NCI-H345 (cell line): ENCODE measurements at places on chromosomes 11 and 22.
A peak's percentile ranks its signal among the peaks of the same experiment; 100 is the strongest.

DNA sequence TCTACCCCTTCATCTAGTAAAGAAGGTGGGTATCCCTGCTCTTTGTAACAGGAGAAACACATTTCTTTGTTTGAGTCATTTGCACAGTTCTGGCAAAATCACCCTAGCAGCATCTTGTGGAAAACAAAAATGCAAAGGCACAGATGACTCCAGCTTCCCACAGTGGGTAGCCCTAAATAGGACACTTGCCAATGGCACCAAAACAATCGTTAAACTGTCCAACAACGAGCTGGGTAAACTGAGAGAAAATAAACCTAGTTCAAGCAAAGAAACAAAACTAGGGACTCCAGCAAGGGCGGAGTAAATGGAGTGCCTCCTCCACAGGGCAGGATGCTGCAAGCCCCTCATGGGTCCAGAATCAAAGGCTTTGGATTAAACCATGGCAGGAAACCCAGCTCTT is 239.5 kb downstream of the NTM start:
- no peak for DNase-seq

DNA sequence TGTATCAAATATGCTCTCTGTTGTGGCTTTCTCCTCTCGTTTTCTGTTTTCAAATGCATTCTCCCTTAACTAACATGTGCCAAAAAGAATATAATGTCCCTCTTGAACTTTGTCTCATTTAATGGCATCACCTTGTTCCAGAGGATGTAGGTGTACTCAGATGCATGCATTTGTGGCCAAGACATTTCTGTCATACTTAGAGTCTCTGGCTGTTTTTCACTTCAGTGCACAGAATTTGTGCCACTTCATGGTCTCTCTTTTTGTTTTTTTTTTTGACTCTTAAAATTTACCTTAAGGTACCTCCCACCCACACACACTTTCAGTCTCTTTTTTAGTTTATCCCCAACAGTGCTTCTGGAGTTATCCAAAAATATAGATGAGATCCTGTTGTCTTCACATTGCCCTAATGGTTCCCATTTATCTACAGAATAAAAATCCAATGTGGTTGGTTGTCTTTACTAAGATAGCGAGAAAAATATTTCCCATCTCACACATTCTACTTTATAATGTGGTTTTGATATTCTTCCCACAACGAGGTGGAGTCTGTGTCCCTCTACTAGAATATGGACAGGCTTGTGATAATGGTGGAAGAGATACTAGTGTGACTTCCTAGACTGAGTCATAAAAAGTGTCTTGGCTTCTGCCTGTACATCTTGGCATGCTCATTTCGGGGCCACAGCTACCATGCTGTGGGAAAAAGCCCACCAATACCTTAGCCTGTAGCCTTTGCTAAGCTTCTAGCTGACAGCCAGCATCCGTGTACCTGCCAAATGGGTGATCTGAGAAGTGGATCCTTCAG is 125.8 kb downstream of the DDX10 start:
- DNase-seq, result no peak

DNA sequence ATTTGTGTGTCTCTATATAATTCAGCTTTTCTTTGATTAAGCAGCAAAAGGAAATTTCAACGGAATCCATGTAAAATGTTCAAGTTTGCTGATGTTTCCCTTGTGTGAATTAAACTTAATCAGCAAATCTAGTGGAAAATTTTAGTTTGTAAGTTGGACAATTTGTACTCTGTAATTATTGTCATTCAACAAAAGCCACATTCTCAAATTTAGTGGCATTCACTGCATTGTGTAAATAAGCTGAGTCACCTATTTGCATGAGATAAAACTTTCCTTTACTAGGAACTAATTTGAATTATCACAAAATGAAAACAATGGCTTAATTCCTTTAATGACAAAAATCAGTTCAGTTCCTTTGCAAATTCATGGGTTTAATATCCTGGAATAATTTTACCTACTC is 784.2 kb upstream of the CCDC179 start:
- DNase-seq, result no peak

DNA sequence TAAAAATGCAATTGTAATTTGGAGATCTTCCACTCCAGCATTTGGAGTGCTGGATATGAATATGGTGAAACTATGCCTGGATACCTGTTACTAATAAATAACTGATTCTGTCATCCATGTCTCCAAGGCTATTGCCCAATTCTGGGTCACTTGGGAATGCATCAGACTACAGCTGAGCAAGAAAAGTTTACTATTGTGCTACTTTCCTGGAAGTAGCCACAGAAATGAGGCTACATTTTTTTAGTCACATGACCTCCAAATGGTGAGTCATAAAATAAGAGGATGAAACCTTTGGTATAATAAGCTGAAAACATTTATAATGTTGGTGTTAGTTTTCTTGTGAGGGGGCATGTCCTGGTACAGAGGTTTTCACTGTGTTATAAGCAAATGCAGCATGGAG is 44.4 kb downstream of the DCDC1 start:
- DNase-seq, result no peak

GRCh38 chr11:64539711-64540427 is 51.2 kb upstream of the SLC22A12 start:
- DNase-seq, result no peak

GRCh38 chr11:67252831-67253239 is 13.4 kb upstream of the GRK2 start:
- DNase-seq, result no peak

- no peak for DNase-seq
Measured at GRCh38 chr11:79055856-79056631, 384.8 kb downstream of the TENM4 start.

DNA sequence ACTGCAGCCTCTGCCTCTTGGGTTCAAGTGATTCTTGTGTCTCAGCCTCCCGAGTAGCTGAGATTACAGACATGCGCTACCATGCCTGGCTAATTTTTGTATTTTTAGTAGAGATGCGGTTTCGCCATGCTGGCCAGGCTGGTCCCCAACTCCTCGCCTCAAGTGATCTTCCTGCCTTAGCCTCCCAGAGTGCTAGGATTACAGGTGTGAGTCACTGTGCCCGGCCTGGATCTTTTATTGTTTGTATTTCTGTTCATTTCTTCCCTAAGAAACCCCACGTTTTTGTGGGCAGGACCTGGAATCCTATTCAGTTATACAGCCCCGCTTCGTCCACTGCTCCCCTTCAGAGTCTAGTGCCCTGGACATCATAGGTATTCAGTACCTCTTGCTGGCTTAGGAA is 28.7 kb downstream of the ZBTB16 start:
- no peak for DNase-seq

GRCh38 chr11:76615950-76616349 is 54.6 kb downstream of the LRRC32 start:
- no peak for DNase-seq

DNA sequence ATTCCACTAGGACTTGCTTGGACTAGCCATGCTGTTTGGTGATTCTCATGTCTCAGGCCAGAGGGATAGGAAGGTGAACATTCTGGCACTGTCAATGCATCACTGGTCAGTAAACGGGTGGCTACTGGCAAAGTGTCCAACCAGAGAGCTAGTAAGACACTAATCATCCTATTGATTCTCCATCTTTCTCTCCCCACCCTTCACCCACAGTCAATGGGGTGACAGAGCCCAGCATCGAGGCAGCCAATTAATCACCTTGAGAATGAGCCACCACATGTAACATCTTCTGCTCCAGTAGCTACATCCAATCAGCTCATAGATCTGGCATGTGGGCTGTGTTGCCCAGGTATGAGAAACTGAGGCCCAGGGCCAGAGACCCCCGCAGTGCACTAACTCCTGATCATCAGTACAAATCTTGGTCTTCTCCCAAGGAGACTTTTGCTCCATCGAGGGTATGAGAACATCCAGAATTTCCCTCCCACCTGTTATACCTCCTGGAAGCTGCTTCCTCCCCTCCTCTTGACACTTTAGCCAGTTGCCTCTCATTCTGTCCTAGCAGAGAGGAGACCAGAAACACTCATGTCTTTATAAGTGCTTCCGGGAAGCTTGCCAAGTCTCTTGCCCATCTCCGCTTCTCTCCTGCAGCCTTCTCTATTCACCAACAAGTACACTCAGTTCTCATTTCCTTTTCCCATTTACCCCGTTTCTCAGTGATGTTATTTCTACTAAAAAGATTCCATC is 17.0 kb downstream of the HTR3A start:
- DNase-seq, result peak; percentile 81

GRCh38 chr11:118820412-118821357 is 29.7 kb upstream of the DDX6 start:
- DNase-seq, result no peak

- DNase-seq, result no peak
Measured at GRCh38 chr11:58712531-58712930, 19.2 kb downstream of the GLYAT start.

DNA sequence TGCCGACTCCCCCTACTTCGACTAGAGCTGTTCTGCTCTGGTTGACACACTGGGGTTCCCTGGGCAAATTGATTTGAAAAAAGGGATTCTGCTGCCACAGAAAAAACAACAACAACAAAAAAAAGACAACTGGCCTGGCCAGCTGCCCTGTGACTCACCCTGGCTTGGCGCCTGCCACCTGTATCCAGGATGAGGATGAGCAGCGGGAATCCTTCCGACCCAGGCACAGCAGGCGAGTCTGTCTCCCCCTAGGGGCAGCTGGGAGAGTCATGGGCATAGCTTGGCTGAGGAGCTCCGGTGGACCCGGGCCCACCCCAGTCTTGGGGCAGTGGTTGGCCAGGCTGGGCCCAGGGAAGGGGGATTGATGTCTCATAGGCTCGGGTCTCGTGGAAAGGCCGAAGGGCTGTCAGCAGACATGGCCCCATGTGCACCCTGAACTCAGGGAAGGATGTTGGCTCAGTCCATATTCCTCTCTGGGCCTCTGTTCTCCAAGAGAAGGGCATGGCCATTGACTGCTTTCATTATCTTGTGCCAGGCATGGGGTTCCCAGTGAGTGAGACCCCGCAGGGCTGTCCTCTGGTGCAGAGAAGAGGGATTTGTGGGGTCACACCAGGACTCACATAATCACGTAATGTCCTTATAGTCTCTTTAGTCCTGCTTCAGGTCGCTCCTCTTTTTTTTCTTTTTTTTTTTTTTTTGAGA is 10.4 kb upstream of the SUN2 start:
- peak; percentile 20 for DNase-seq

DNA sequence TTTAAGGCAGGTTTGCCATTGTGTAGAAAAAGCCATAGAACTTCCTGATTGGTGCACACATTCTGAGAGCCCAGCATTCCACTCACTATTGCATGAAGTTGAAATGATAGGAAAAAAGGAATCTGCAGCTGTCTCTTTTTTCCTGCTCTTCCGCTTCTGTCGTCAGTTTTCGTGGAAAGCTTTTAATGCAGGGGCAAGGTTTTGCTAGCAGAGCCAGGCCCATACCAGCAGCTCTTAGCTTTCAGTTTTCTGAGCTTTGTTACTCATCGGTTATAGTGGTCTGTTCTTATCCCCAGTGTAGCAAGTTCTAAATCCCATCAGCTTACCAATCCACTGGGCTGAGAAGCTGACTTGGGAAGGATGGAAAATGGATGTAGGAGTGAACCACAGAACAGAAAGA is 162.9 kb upstream of the TTC12 start:
- DNase-seq, result no peak

- DNase-seq, result no peak
Measured at GRCh38 chr11:120556797-120557196, 45.2 kb downstream of the GRIK4 start.

GRCh38 chr11:105719073-105719822 is 109.4 kb downstream of the GRIA4 start:
- peak; percentile 80 for DNase-seq

DNA sequence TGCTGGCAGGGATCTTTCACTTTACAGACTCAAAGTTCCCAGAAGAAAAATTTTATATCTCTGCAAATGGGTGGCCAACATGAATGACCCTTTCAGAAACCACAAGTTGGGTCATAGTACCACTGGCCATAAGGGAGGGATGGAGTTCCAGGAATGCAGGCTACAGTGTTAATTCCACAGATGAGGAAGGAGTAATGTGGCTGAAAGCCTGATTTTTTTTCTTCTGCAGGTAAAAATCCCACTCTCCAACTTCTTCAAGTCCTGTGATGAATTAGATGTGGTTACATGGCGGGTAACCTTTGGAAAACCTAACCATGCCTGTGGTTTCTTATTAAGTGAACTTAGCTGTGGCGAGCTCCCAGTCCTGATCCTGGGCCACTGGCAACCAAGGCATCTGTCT is 103.2 kb downstream of the SLC1A2 start:
- no peak for DNase-seq

- no peak for DNase-seq
Measured at GRCh38 chr11:3006505-3007260, 14.6 kb upstream of the NAP1L4 start.

- DNase-seq, result peak; percentile 19
Measured at GRCh38 chr11:70916351-70916750, 336.0 kb downstream of the SHANK2 start.

DNA sequence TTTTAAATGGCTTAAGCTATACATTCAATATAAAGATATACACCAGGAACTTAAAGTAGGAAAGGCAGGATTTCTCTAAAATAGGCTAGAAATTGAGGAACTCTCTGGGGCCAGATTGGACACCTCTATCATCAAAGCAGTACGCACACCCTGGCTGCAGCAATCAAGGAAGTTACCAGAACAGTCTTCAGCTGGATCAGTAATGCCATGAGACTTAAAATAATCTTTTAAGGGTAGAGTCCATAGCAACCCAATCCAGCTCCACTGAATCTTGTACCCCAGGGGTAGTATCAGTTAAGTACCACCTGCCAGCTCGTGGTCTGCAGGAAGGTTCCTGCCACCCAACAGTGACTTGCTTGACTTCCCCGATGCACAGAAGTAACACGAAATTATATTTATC is 3.0 kb downstream of the RDX start:
- no peak for DNase-seq

DNA sequence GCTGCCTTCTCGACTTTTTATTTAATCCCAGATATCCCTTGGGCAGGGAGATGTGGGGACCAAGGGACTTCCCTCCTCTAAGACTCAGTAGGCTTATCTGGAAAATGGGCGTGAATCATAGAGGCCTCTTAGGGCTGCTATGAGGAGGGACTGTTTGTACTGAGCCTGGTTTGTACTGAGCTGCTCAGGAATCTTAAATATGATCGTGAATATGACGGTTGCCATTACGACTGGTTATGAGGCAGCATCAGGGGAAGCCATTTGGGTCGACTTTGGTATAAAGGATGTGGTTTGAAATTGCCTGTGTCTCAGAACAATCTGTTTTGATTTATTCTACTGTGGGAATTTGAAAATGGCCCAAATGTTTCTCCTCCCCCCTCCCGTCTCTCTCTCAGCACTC is 20.6 kb downstream of the TSPAN18 start:
- DNase-seq, result no peak

- no peak for DNase-seq
Measured at GRCh38 chr11:81071606-81072005, 1630.8 kb upstream of the TENM4 start.

GRCh38 chr11:108402241-108402640 is 65.1 kb downstream of the C11orf65 start:
- DNase-seq, result no peak

- DNase-seq, result no peak
Measured at GRCh38 chr11:11864332-11864731, 22.6 kb downstream of the USP47 start.

- no peak for DNase-seq
Measured at GRCh38 chr11:83158965-83159901, 2.3 kb downstream of the PCF11 start.

- DNase-seq, result no peak
Measured at GRCh38 chr11:61682906-61683675, 2.9 kb downstream of the DAGLA start.
